ENCODE measurements at places on chromosomes 7 and 10. TPM values are rescaled to one million over a fixed set of nuclear protein-coding genes. Genes with fewer than 3 reads are reported as not detected.

DNA sequence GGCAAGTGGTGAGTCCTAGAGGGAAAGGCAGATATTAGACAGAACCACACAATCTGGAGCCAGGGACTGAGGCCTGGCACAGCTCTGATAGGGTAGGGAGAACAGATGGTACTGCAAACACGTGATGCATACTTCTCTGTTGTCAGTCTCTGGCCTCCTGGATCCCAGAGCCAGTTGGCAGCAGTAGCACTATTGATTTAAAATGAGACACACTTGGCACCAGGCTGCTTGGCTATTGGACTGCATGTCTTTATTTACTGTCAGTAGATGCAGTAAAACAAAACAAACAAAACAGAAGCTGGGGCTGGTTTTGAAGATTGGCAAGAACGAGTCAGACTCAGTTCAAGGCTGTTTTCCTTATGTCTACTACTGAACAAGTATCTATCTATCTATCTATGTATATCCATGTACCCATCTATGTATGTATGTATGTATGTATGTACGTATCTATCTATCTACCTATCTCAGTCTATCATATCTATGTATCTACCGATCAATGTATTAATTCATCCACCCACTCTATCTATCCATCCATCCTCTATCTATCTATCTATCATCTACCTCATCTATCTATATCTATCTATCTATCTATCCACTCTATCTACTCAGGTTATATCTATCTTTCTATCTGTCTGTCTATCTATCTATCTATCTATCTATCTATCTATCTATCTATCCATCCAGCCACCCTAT is 23.4 kb upstream of the MGAM2 start:
- DNase-seq: no peak
- H3K36me3 ChIP-seq: no peaks in the 10 kb centered on the region
- peaks cover 3% of the 10 kb centered on the region for H3K27me3 ChIP-seq
- no peak overlapping the region for H3K27ac ChIP-seq

DNA sequence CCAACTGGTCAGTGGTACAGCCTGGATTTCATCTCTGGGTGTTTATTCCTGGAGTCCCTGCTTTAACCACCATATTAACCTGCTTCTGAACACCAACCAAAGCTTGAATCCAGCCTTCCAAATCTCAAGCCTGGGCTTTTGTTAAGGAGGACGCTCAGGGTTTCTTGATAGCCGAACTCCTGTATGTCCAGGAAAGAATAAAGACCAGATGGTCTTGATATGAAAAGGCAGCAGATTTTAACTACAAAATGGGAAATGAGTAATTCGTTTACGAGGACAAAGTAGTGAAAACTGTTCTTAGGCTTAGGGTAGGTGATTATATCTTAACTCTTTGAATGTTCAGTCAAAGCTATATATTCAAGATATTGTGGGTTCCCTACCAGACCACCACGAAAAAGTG is 129.1 kb upstream of the INSYN2A start:
- no peak overlapping the region for H3K27ac ChIP-seq
- no peak for DNase-seq
- H3K36me3 ChIP-seq: no peaks in the 10 kb centered on the region
- H3K4me3 ChIP-seq: no peak overlapping the region
- H3K4me1 ChIP-seq: no peaks in the 10 kb centered on the region
- H3K27me3 ChIP-seq: no peaks in the 10 kb centered on the region

- H3K4me1 ChIP-seq: peaks cover 39% of the 10 kb centered on the region
- H3K27ac ChIP-seq: peak overlapping the region; percentile 78
- H3K4me3 ChIP-seq: peak overlapping the region; percentile 31
- no peaks in the 10 kb centered on the region for H3K27me3 ChIP-seq
Observed at GRCh38 chr10:5423771-5424170, 11.4 kb downstream of the NET1 start.

- DNase-seq: no peak
- H3K4me3 ChIP-seq: no peak overlapping the region
- H3K27ac ChIP-seq: no peak overlapping the region
- peaks cover 24% of the 10 kb centered on the region for H3K27me3 ChIP-seq
- H3K36me3 ChIP-seq: peaks cover 5% of the 10 kb centered on the region
Observed at GRCh38 chr10:59991117-59991516, 84.8 kb upstream of the CCDC6 start.

- H3K4me1 ChIP-seq: peaks cover 11% of the 10 kb centered on the region
- DNase-seq: peak; percentile 82
- no peak overlapping the region for H3K27ac ChIP-seq
- H3K36me3 ChIP-seq: no peaks in the 10 kb centered on the region
Observed at GRCh38 chr7:157431173-157431950, 94.6 kb downstream of the DNAJB6 start.

- no peak overlapping the region for H3K27ac ChIP-seq
- peaks cover under 1% of the 10 kb centered on the region for H3K4me1 ChIP-seq
- no peak overlapping the region for H3K4me3 ChIP-seq
- H3K27me3 ChIP-seq: no peaks in the 10 kb centered on the region
- DNase-seq: no peak
Observed at GRCh38 chr7:50863053-50863452, 80.4 kb upstream of the GRB10 start.

GRCh38 chr10:131825150-131825848 is 75.5 kb upstream of the PPP2R2D start:
- no peak for DNase-seq
- no peaks in the 10 kb centered on the region for H3K36me3 ChIP-seq
- H3K27ac ChIP-seq: no peak overlapping the region
- peaks cover 13% of the 10 kb centered on the region for H3K4me1 ChIP-seq
- H3K4me3 ChIP-seq: no peak overlapping the region

The DIP2C gene
- 47.9 TPM for total RNA-seq

DNA sequence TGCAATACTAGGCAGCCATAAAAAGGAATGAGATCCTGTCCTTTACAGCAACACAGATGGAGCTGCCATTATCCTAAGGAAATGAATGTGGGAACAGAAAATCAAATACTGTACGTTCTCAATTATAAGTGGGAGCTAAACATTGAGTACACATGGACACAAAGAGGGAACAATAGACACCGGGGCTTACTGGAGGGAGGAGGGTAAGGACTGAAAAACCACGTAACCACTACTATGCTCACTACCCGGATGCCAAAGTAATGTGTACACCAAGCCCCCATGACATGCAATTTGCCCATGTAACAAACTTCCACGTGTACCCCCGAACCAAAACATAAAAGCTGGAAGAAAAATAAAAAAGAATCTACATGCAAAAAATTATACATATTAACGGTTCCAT is 587.0 kb downstream of the PARD3 start:
- peaks cover 7% of the 10 kb centered on the region for H3K36me3 ChIP-seq
- DNase-seq: no peak
- H3K27me3 ChIP-seq: no peaks in the 10 kb centered on the region
- no peak overlapping the region for H3K4me3 ChIP-seq
- no peaks in the 10 kb centered on the region for H3K4me1 ChIP-seq
- no peak overlapping the region for H3K27ac ChIP-seq

The PAX2 gene
- not detected for total RNA-seq

The UCN3 gene
- total RNA-seq: not detected

- no peaks in the 10 kb centered on the region for H3K27me3 ChIP-seq
- H3K36me3 ChIP-seq: no peaks in the 10 kb centered on the region
- H3K4me1 ChIP-seq: no peaks in the 10 kb centered on the region
- H3K4me3 ChIP-seq: no peak overlapping the region
Observed at GRCh38 chr10:8985651-8986050, 931.2 kb downstream of the GATA3 start.

- no peaks in the 10 kb centered on the region for H3K27me3 ChIP-seq
- peaks cover 44% of the 10 kb centered on the region for H3K4me1 ChIP-seq
- no peak overlapping the region for H3K4me3 ChIP-seq
- peaks cover 5% of the 10 kb centered on the region for H3K36me3 ChIP-seq
Observed at GRCh38 chr7:90945104-90945787, 319.0 kb upstream of the FZD1 start.

The LIPF gene
- not detected for total RNA-seq

The CRHR2 gene
- total RNA-seq: not detected

GRCh38 chr7:41247143-41247865 is 455.6 kb downstream of the INHBA start:
- no peak for DNase-seq
- no peak overlapping the region for H3K27ac ChIP-seq
- no peaks in the 10 kb centered on the region for H3K27me3 ChIP-seq
- peaks cover 15% of the 10 kb centered on the region for H3K4me1 ChIP-seq
- H3K4me3 ChIP-seq: no peak overlapping the region

GRCh38 chr7:74606101-74606908 is 51.2 kb upstream of the GTF2I start:
- H3K27me3 ChIP-seq: no peaks in the 10 kb centered on the region
- H3K27ac ChIP-seq: peak overlapping the region; percentile 20
- H3K36me3 ChIP-seq: peaks cover 2% of the 10 kb centered on the region
- peaks cover 28% of the 10 kb centered on the region for H3K4me1 ChIP-seq

- H3K4me1 ChIP-seq: no peaks in the 10 kb centered on the region
- DNase-seq: peak; percentile 62
- no peak overlapping the region for H3K4me3 ChIP-seq
- no peak overlapping the region for H3K27ac ChIP-seq
Observed at GRCh38 chr10:131670341-131670740, 230.5 kb upstream of the PPP2R2D start.

The GBX1 gene
- not detected for total RNA-seq

The ZNF786 gene
- 7.2 TPM for total RNA-seq

DNA sequence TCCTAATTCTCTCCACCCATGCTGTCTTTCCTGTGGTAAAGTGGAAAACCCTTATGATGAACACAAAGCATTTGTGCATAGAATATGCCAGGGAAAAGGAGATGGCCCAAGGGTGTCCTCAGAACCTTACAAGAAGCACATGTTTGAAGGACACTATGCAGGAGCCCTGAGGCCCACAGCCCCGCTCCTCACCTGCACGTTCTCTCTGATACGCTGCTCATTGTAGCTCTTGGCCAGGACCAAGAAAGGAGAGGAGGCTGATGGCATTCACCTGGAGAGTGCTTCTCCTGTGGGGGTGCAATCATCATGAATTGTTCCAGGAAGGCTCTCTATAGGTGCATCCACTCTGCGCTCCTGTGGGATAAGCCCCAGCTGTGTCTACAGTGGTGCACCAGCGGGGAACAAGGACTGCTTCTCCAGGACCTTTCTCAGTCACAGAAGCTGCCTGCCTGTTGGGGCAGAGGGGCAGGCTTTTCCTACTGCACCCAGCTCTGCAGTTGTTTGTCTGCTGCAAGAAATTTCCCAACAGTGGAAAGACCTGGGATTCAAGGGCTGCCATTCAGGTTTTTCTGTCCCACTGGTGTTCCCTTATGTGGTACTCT is 19.9 kb downstream of the AKR1C2 start:
- no peaks in the 10 kb centered on the region for H3K36me3 ChIP-seq
- H3K27me3 ChIP-seq: peaks cover 2% of the 10 kb centered on the region
- H3K4me3 ChIP-seq: no peak overlapping the region
- no peak for DNase-seq

The SPDYE16 gene
- total RNA-seq: not detected

The CCL24 gene
- not detected for total RNA-seq

GRCh38 chr10:58239561-58240169 is 28.0 kb downstream of the IPMK start:
- no peaks in the 10 kb centered on the region for H3K27me3 ChIP-seq
- H3K4me3 ChIP-seq: no peak overlapping the region
- H3K27ac ChIP-seq: peak overlapping the region; percentile 83
- H3K4me1 ChIP-seq: peaks cover 43% of the 10 kb centered on the region
- no peak for DNase-seq
- H3K36me3 ChIP-seq: peaks cover 7% of the 10 kb centered on the region

DNA sequence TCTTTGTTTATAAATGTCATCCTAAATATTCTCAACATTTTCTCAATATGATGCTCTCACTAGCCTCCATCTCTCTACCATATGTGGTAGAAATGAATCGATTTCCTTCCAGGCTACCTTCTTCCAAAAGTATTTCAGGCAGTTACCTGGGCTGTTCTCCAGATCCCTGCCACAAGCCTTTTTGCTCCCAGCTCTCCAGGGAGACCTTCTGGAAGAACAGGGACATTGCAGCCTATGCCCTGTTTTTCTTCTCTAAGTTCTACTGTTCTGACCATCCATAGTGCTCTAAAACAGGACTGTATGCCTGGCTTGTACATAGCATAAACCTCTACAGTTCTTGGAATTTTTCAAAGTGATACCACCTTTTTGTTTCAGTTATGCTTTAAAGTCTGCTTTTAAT is 552.8 kb downstream of the ANKRD7 start:
- no peaks in the 10 kb centered on the region for H3K27me3 ChIP-seq
- no peak overlapping the region for H3K4me3 ChIP-seq
- no peaks in the 10 kb centered on the region for H3K4me1 ChIP-seq
- no peak for DNase-seq
- H3K36me3 ChIP-seq: no peaks in the 10 kb centered on the region

The AQP1 gene
- total RNA-seq: 18.0 TPM

DNA sequence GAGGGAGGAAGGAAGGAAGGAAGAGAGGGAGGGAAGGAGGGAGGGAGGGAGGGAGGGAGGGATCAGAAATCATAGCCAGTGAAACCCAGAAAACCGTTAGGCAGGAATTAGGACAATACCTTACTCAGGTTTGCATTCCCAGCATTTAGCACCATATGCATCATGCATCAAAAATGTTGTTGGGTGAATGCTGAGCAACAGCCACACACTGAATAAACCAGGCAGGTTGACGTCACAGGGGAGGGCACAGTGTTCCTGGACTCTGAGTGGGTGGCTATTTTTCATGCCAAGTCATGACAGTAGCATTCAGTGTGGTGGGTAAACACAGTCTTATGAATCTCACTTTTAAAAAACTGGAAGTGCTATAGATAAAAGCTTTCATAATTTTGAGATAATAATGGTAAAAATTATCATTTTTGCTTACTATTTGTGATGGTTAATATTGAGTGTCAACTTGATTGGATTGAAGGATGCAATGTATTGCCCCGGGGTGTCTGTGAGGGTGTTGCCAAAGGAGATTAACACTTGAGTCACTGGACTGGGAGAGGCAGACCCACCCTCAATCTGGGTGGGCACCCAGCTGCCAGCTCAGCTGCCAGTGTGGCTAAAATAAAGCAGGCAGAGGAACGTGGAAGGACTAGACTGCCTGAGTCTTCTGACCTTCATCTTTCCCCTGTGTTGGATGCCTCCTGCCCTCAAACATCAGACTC is 199.1 kb upstream of the PRKCQ start:
- H3K4me1 ChIP-seq: peaks cover 5% of the 10 kb centered on the region
- H3K4me3 ChIP-seq: no peak overlapping the region

The KIFBP gene
- total RNA-seq: 43.2 TPM

DNA sequence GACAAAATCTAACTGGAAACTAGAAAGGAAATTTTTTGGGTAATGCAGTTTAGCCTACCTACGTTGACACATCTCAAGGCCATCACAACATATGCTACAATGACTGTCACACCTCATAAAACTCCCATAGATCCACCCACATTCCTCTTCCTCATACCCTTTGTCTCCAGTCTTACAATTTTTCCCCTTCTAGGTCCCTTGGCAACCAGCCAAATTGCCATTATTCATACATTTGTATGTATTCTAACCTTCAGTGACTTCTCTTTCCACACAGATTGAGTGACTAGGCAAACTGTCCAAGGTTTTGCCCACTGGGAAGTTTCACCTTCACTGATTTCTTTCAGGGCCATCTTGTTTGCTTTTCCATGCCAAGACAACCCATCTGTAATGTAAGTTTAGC is 100.5 kb upstream of the TPK1 start:
- no peak overlapping the region for H3K27ac ChIP-seq
- no peaks in the 10 kb centered on the region for H3K4me1 ChIP-seq
- H3K36me3 ChIP-seq: no peaks in the 10 kb centered on the region
- DNase-seq: no peak

- peaks cover 13% of the 10 kb centered on the region for H3K36me3 ChIP-seq
- no peaks in the 10 kb centered on the region for H3K27me3 ChIP-seq
- peaks cover 16% of the 10 kb centered on the region for H3K4me1 ChIP-seq
- no peak overlapping the region for H3K4me3 ChIP-seq
- no peak for DNase-seq
Observed at GRCh38 chr7:151477867-151478266, 37.9 kb upstream of the CRYGN start.

The CCDC146 gene
- 3.0 TPM for total RNA-seq

All from chondrocyte (in vitro differentiated cells).